A673 (cell line): ENCODE measurements at places on chromosomes 7 and 10. TPM values are rescaled to one million over a fixed set of nuclear protein-coding genes. Genes with fewer than 3 reads are reported as not detected.
A peak's percentile ranks its signal among the peaks of the same experiment; 100 is the strongest.

PSD gene
- total RNA-seq = 5.8 and 7.3 TPM in 2 replicates

GPR26 gene
- total RNA-seq = not detected in 2 replicates

IMMP2L gene
- 10.0 and 16.3 TPM in 2 replicates for total RNA-seq

HKDC1 gene
- 0.52 and 0.79 TPM in 2 replicates for total RNA-seq

GRCh38 chr7:134477954-134478353 is 19.1 kb upstream of the AKR1B1 start:
- H3K4me3 ChIP-seq = no peak overlapping the region
- H3K27me3 ChIP-seq = no peaks in the 10 kb centered on the region
- DNase-seq = peak; percentile 15

GRCh38 chr7:370775-371118 is 80.8 kb downstream of the FOXL3 start:
- H3K27ac ChIP-seq = no peak overlapping the region
- no peaks in the 10 kb centered on the region for H3K36me3 ChIP-seq
- H3K4me3 ChIP-seq = no peak overlapping the region
- H3K4me1 ChIP-seq = peaks cover 15% of the 10 kb centered on the region
- no peak for DNase-seq
- no peaks in the 10 kb centered on the region for H3K27me3 ChIP-seq

DNA sequence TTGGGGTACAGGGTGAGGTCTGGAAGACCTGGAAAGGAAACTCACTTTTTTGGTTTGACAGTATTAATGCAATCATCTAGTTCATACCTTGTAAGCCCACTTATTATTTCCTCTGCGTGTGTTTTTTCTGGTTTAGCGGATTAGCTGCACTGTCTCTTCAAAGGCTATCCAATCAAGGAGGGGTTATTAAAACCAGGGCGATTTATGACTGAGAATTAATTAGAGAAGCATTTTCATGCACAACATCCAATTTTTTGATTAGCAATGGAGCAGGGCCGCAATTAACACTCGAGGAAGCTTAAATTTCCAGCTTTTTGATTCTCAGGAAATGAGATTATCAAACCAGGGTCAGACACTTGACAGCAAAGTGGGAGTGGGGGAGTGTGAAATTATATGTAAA is 248.9 kb downstream of the EXOC4 start:
- DNase-seq = peak; percentile 38
- H3K36me3 ChIP-seq = no peaks in the 10 kb centered on the region
- no peak overlapping the region for H3K4me3 ChIP-seq
- peaks cover 16% of the 10 kb centered on the region for H3K4me1 ChIP-seq

GRCh38 chr7:84104826-84105225 is 89.8 kb downstream of the SEMA3A start:
- no peaks in the 10 kb centered on the region for H3K36me3 ChIP-seq
- peaks cover 64% of the 10 kb centered on the region for H3K4me1 ChIP-seq
- peak; percentile 57 for DNase-seq

GRCh38 chr10:89142590-89142989 is 64.5 kb downstream of the CH25H start:
- no peaks in the 10 kb centered on the region for H3K36me3 ChIP-seq
- no peak overlapping the region for H3K27ac ChIP-seq
- no peaks in the 10 kb centered on the region for H3K27me3 ChIP-seq
- peaks cover 9% of the 10 kb centered on the region for H3K4me1 ChIP-seq

- H3K27ac ChIP-seq = no peak overlapping the region
- DNase-seq = no peak
- no peaks in the 10 kb centered on the region for H3K36me3 ChIP-seq
- no peaks in the 10 kb centered on the region for H3K27me3 ChIP-seq
These were observed 15.2 kb upstream of the EXOC6 start for GRCh38 chr10:92832998-92833650.

DNA sequence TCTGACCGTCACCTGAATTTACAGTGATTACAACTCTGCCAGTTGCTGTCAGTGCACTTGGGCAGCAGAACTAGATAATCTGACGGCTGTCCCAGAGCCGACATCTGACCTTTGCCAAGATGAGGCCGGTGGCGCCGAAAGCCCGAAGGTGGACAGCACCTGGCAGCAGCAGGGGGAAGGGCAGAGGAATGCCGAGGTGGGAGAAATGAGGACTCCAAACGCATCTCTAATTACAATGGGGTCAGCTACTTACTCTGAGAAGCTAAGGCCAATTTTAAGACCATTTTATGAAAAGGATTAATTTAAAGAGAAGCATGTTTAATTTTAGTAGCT is 33.8 kb downstream of the TRIM8 start:
- H3K4me3 ChIP-seq = no peak overlapping the region
- H3K27me3 ChIP-seq = no peaks in the 10 kb centered on the region
- H3K36me3 ChIP-seq = no peaks in the 10 kb centered on the region
- no peak for DNase-seq
- peaks cover 10% of the 10 kb centered on the region for H3K4me1 ChIP-seq
